ENCODE measurements at places on chromosomes 13 and 19. TPM values are rescaled to one million over a fixed set of nuclear protein-coding genes. Genes with fewer than 3 reads are reported as not detected.

DCUN1D2 gene
- polyA plus RNA-seq, result 17.8 TPM

CTXN1 gene
- 7.0 TPM for polyA plus RNA-seq

PRSS57 gene
- 1.1 TPM for polyA plus RNA-seq

RNF17 gene
- polyA plus RNA-seq, result not detected

ZNF547 gene
- polyA plus RNA-seq, result 5.7 TPM

NLRP4 gene
- polyA plus RNA-seq, result not detected

ZNF865 gene
- polyA plus RNA-seq, result 10.4 TPM

TRPM4 gene
- polyA plus RNA-seq, result 17.5 TPM

KLK4 gene
- polyA plus RNA-seq, result not detected

ZNF132 gene
- polyA plus RNA-seq, result 8.0 TPM

ZNF780B gene
- 21.8 TPM for polyA plus RNA-seq

- H3K27me3 ChIP-seq, result peaks cover 70% of the 10 kb centered on the region
- no peaks in the 10 kb centered on the region for H3K36me3 ChIP-seq
- no peak for DNase-seq
- H3K4me1 ChIP-seq, result peaks cover 30% of the 10 kb centered on the region
Observed at GRCh38 chr19:17953869-17954268, 13.0 kb upstream of the KCNN1 start.

DNA sequence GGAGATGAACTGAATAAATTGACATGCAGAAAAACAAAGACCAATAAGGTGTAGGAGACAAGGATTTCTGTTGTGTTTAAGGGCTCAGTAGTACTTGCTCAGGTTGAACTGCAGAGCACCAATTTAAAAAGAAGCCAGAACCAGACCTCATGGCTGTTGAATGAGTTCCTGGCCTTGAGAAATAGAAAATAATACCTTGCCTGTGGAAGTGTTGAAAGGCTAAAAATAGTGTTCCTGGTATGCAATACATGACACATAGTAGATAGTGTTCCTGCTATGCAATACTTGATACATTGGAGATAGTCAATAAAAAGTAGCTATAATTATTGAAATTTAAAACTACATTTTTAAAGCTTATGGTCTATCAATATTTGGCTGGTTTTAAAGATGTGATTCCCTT is 595.8 kb downstream of the PCDH9 start:
- no peaks in the 10 kb centered on the region for H3K36me3 ChIP-seq
- H3K27me3 ChIP-seq, result no peaks in the 10 kb centered on the region
- H3K4me1 ChIP-seq, result no peaks in the 10 kb centered on the region
- DNase-seq, result no peak

DNA sequence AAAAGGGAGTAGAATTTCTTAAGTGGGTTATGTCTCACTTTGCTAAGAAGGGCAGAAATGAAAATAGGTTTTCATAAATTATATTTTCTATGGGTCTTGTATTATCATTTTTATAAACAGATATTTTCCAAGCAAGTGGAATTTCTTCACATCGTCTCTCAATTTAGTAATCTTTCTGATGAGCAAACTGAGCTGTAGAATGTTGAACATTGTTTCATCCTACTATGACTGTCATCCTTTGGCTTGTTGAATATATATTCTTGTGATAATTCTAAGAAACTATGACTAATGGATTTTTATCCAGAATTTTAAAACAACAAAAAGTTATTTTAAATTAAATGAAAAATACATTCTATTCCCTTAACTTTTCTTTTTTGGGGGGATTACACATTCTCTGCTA is 313.8 kb downstream of the ENOX1 start:
- no peak overlapping the region for H3K27ac ChIP-seq
- DNase-seq, result no peak
- H3K4me3 ChIP-seq, result no peak overlapping the region
- H3K36me3 ChIP-seq, result no peaks in the 10 kb centered on the region

DNA sequence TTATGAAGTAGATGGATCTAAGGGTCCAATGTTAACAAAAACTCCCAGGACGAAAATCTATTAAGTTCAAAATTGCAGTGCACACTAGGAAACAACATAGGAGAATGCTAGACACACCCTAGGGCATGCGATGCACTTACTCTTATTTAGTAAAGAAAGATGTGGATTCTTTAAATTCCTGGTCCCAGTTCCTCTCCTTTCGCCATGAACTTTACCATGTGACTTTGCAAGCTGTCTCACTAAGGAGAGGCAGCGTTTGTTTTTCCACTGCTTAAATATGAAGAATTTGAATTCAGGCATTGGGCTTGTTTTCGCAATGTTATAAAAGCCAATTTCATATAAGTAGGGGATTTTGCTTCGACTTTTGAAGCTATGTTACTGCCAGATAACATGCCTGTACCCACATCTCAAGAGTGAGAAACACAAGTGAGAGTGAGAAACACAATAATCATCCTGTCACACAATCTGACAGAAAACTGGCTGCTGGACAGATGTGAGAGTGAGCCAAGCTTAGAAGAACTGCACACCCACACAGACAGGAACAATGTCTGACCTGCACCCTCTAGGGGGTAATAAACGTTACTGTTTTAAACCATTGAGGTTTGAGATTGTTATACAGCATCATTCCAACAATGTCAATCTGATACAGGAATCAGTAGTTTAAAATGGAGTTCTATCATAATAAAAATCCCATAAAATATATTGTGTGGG is 1308.4 kb downstream of the SLITRK5 start:
- no peaks in the 10 kb centered on the region for H3K4me1 ChIP-seq
- H3K36me3 ChIP-seq, result no peaks in the 10 kb centered on the region
- no peak for DNase-seq
- no peak overlapping the region for H3K4me3 ChIP-seq
- no peak overlapping the region for H3K27ac ChIP-seq

GRCh38 chr13:70087247-70087646 is 20.4 kb upstream of the ATXN8OS start:
- H3K4me1 ChIP-seq, result no peaks in the 10 kb centered on the region
- no peaks in the 10 kb centered on the region for H3K27me3 ChIP-seq
- H3K36me3 ChIP-seq, result no peaks in the 10 kb centered on the region
- no peak overlapping the region for H3K4me3 ChIP-seq

- no peaks in the 10 kb centered on the region for H3K36me3 ChIP-seq
- no peaks in the 10 kb centered on the region for H3K4me1 ChIP-seq
- H3K4me3 ChIP-seq, result no peak overlapping the region
- H3K27ac ChIP-seq, result no peak overlapping the region
- no peaks in the 10 kb centered on the region for H3K27me3 ChIP-seq
Observed at GRCh38 chr13:43274881-43275280, 251.5 kb downstream of the DNAJC15 start.

- no peak overlapping the region for H3K4me3 ChIP-seq
- H3K27me3 ChIP-seq, result no peaks in the 10 kb centered on the region
- no peaks in the 10 kb centered on the region for H3K4me1 ChIP-seq
- peaks cover 35% of the 10 kb centered on the region for H3K36me3 ChIP-seq
- no peak for DNase-seq
- no peak overlapping the region for H3K27ac ChIP-seq
Observed at GRCh38 chr13:20424559-20424852, 101.2 kb downstream of the CRYL1 start.

- DNase-seq, result no peak
- H3K4me1 ChIP-seq, result no peaks in the 10 kb centered on the region
- H3K4me3 ChIP-seq, result no peak overlapping the region
- peaks cover 3% of the 10 kb centered on the region for H3K36me3 ChIP-seq
Observed at GRCh38 chr13:27125357-27126282, 46.0 kb downstream of the USP12 start.

- no peaks in the 10 kb centered on the region for H3K36me3 ChIP-seq
- DNase-seq, result peak; percentile 68
- H3K27ac ChIP-seq, result no peak overlapping the region
Observed at GRCh38 chr19:34313188-34313587, 51.8 kb upstream of the GPI start.

DNA sequence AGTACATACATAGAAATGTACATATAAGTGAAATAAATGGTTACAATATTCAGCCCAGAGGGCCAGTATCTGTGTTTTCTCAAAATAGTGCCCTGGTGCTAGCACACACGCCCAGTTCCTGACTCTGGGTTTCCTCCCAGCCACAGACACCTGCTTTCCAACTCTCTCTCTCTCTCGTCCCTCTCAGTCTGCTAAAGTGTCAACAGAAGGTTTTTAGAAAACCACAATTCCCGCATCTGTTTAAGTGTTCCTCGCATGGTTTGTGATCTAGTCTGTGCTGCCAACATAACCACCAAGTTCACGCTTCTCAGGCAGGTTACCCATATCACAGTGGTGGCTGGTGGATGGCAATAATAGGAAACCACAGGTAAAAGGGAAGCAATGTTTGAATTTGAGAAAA is 17.8 kb upstream of the UPF3A start:
- H3K4me3 ChIP-seq, result no peak overlapping the region
- H3K27me3 ChIP-seq, result no peaks in the 10 kb centered on the region
- peaks cover 81% of the 10 kb centered on the region for H3K36me3 ChIP-seq
- H3K27ac ChIP-seq, result no peak overlapping the region

- DNase-seq, result peak; percentile 85
- peak overlapping the region; percentile 67 for H3K27ac ChIP-seq
- H3K36me3 ChIP-seq, result no peaks in the 10 kb centered on the region
Observed at GRCh38 chr13:29594303-29594709, 1.2 kb downstream of the SLC7A1 start.

DNA sequence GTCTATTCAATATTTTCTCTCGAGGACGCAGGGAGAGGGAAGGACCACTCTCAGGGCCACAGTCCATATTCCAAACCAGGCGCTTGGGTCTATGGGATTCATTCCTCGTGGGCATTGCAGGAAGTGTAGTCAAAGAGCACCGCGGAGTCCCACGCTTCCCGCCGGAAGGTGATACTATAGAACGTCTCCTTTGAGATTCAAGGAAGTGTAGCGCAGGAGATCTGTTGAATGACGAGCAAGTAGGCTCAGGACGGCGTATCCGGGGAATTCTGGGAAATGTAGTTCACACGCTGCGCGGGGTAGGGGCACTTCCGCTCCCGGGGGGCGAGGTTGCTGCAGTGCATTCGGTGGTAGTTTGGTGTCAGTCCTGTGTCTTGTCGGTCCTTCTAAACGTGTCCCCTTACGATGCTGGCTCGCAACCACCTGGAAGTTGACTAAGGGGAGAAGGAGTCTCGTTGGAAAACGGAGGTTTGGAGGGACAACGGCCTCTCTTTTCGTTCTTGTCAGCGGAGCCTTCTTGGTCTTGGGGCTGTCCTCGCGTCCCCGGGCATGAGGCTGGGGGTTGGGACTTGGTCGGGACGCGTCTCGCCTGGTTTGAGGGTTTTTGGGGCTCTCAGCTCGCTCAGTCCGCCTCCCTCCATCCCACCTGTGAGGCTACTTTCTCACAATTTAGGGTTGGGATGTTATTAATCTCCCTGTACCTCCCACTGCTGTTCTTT is at the start of gene ZNF284:
ZNF284 (plus strand) TSS at position 336 of the 719 bp plus-strand sequence. CDS start 4,231 bp downstream, outside the sequence.
- no peaks in the 10 kb centered on the region for H3K27me3 ChIP-seq
- peaks cover 4% of the 10 kb centered on the region for H3K36me3 ChIP-seq
- H3K4me1 ChIP-seq, result no peaks in the 10 kb centered on the region

GRCh38 chr19:56222901-56223300 is 20.8 kb downstream of the ZSCAN5C start:
- no peak overlapping the region for H3K4me3 ChIP-seq
- H3K4me1 ChIP-seq, result no peaks in the 10 kb centered on the region
- no peak overlapping the region for H3K27ac ChIP-seq
- peaks cover 2% of the 10 kb centered on the region for H3K27me3 ChIP-seq

DNA sequence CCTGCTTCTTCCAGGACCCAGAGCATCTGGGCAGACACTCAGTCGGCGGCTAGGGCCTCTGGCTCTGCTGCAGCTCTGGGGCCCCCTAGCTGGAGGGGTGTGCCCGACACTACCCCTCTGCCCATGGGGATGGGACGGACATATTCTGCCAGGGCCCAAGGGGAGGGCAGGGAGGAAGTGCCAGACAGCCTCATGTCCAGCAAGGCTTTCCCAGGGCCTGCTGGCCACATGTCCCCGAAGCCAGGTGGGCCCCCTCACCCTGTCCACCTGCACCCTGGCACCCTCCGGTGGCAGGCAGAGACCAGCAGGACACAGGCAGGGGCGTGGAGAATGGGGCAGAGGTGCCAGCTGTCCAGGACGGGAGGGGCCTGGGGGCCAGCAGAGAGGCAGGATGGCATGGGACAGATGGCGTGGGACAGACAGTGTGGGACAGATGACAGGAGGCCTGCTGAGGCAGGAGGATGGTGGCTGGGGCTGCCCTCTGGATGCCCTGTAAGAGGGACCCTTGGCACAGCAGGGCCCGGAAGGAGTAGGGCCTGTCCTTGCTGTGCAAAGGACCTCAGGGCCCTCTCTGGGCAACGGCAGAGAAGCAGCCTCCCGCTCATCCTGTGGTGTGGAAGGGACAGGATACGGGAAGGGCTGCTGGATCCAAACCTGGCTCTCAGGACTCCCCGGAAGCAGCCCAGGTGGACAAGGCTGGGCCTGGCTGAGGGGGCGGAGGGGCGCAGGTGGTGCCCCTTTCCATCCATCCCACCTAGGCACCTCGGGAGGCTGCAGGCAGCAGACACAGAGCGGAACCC is 29.1 kb downstream of the CEBPG start:
- H3K4me1 ChIP-seq, result peaks cover 67% of the 10 kb centered on the region
- DNase-seq, result no peak
- no peaks in the 10 kb centered on the region for H3K27me3 ChIP-seq

DNA sequence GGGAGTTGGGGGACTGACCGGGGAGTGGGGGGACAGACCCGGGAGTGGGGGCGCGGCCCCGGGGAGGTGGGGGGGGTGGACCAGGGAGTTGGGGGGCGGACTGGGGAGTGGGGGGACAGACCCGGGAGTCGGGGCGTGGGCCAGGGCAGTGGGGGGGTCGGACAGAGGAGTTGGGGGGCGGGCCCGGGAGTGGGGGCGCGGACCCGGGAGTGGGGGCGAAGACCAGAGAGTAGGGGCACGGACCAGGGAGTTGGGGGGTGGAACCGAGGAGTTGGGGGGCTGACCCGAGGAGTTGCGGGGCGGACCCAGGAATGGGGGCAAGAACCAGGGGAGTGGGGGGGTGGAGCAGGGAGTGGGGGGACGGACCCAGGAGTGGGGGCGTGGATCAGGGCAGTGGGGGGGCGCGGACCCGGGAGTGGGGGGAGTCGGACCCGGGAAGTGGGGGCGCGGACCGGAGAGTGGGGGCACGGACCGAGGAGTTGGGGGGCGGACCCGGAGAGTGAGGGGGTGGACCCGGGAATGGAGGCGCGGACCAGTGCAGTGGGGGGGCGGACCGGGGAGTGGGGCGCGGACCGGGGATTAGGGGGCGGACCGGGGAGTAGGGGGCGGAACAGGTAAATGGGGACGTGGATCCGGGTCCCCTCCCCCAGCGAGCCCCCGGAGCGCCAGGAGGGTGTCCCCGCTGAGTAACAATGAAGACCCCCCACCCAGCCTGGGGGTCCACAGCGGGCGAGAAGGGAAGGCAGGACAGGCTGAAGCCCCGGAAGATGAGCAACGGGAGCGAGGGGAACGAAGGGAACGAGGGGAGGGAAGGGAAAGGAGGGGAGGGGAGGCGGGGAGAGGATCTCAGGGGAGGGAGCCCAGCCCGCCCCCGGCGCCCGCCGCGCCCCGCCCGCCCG is 589 bp downstream of the R3HDM4 start:
- peak overlapping the region; percentile 94 for H3K4me3 ChIP-seq
- H3K27me3 ChIP-seq, result peaks cover 10% of the 10 kb centered on the region
- peak overlapping the region; percentile 62 for H3K27ac ChIP-seq
- DNase-seq, result no peak
- H3K36me3 ChIP-seq, result no peaks in the 10 kb centered on the region

Measured in large intestine (tissue), 12 donors.